Renal cortical epithelial cell (primary cell): ENCODE measurements at places on chromosomes 5 and 9.

- peak; percentile 93 for DNase-seq
Measured at GRCh38 chr5:4479426-4479825, 660.7 kb upstream of the ADAMTS16 start.

DNA sequence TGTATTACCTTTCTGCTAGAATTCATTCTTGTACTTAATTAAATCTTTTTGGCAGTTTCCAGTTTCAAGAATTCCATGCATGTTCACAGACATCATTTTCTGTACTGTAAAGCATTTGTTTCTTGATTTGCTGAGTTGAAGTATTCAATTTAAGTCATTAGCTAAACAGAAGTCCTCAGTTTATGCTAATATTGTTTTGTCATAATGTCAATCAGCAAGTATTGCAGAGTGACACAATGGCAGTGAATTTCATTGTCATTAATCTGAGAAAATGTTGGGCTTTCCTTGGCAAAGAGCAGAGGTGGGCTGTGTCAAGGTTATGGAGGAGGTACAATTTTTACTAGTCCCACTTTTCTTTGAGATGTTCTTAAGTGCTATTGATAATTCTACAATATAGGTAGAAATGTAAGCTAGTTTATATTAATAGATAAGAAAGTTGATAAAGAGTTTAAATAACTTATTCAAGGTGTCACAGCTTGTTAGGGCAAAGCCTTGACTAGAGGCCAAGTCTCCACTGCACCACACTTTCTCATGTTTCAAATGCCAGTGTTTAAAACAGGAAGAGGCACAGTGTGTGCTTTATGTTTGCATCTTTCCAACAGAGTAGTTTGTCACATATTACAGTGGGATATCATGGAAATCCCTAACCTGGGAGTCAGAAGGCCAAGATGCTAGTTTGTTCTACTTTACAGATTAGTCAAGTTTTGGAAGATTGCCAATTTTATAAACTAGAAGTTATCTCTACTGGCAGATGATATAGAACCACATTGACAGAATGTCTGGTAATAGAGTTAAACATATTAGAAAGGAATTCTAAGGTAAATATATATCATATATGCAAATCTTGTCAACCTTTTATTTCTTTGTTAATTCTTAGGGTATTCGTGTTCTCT is 56.3 kb downstream of the SLF1 start:
- peak; percentile 14 for DNase-seq

- peak; percentile 81 for DNase-seq
Measured at GRCh38 chr9:111970827-111971226, 74.2 kb downstream of the UGCG start.

- no peak for DNase-seq
Measured at GRCh38 chr9:110802416-110803035, 133.9 kb downstream of the MUSK start.

GRCh38 chr9:97575673-97576200 is 57.4 kb downstream of the TSTD2 start:
- DNase-seq: no peak

GRCh38 chr9:94801234-94801633 is 74.7 kb downstream of the AOPEP start:
- DNase-seq: no peak
